NCI-H2081 (cell line): ENCODE measurements at places on chromosomes 2 and 18.

DNA sequence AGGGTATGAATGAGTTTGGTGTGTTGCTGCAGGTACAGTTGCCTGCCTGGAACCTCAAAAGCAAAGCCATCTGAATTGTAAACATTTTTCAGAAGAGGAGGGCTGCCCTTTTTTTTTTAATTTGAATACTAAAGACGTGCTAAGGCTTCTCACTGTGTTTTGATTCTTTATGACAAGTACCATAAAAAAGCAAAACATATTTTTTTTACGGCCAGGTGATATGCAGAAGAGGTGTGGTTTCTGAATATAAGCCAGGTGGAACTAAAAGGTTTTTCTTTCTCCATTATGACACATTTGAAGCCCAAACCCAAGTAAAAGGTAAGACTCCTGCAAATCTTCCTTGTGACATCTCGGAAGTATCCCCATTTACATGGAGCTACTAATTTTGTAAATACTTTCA, 246.3 kb downstream of the IRS1 start:
- no peak for DNase-seq

- DNase-seq: peak; percentile 74
Measured at GRCh38 chr2:120887741-120888231, 152.1 kb downstream of the GLI2 start.

- DNase-seq: no peak
Measured at GRCh38 chr2:207153266-207153975, 12.3 kb downstream of the KLF7 start.

- no peak for DNase-seq
Measured at GRCh38 chr18:21443776-21444464, 156.6 kb downstream of the ESCO1 start.

GRCh38 chr2:63856303-63856603, 14.6 kb downstream of the UGP2 start:
- DNase-seq: no peak

DNA sequence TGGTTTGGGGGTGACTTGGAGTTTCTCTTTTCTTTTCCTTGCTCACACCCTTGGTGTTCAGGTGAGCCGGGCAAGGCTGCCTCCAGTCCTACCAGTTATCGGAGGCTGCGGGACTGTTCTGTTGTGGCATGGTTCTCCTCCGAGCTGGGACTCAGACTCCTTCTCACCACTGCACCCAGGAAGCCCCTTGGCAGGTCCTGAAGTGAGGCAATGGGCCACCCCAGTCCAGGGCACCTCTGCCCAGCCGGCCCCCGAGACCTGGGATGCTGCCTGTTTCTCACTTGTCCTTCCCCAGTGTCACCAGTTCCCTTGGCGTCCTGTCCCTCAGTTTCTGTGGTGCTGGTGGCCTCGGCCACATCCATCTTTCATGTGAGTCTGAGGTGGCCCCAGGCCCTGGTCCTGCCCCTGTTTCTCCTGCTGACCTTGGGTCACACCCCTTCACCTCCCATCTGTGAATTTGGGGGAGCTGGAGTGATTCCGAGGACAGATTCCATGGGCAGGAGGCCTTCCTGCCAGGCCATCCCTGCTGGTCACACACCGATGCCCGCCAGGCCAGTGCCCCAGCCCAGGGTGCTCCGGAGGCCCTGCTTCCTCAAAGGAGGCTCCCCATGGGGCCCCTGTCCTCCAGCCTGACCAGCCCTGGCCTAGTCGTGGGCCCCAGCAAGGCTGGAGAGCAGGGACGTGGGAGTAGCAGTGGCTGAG, 6.6 kb upstream of the KLHL30 start:
- no peak for DNase-seq

GRCh38 chr2:220847589-220847988, 724.5 kb downstream of the EPHA4 start:
- DNase-seq: no peak

GRCh38 chr18:48800876-48801727, 149.7 kb downstream of the SMAD7 start:
- DNase-seq: no peak

- no peak for DNase-seq
Measured at GRCh38 chr18:27595113-27595838, 410.2 kb upstream of the CHST9 start.

DNA sequence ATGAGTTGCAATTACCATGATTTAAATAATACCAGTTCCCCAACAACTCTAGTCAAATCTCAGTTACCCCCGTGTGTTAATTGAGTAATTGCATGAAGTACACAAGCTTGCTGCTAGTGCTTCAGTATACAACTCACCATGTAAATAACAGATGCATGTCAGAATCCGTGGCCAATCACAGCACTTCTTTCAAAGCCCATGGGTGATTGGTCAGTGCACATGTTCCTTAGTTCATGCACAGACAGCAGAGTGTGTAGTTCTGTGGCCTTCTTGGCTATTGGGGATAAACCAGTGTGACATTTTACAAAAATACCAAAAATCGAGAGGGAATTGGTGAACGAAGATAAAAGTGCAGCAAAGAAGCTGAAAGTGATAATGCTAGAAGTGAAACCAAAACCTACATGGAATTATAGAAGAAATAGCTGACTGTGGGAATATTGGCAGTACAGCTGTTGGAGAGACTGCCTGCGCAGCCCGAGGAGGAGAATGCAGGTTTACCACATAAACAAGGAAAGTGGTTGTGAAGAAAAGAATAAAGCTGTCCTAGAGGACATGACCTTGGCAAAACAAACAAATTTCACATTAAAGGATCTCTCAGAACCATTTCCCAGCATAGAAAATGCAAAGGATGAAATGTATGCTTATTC, 59.4 kb downstream of the NEDD4L start:
- DNase-seq: no peak
